ENCODE measurements at places on chromosomes 2 and 18.

DNA sequence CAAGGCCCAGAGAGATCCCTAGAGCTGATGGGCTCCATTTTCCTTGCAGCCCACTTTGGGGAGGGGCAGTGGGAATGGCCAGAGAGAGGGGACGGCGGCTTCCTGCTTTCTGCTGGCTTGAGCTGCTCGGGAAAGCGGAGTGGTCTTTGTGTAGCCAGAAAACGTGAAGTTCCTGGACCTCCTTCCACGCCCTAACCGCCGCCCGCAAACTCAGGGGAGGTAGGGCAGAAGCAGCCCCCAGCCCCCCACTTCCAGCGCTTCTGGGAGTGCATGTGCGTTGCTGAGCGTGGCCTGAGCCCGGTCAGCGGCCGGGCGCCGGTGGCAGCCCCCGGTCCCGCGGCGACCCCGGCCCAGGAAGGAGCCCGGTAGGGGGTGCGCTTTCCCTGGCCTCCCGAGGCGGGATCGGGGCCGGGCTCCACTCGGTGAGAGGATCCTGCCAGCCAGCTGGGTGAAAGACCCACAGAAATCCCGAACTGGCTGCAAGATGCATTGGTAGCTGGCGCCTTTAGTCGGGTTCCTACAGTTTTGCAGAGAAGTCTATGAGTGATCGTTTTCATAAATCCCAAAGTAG, 25.3 kb upstream of the BOD1L2 start:
- no peak for DNase-seq

DNA sequence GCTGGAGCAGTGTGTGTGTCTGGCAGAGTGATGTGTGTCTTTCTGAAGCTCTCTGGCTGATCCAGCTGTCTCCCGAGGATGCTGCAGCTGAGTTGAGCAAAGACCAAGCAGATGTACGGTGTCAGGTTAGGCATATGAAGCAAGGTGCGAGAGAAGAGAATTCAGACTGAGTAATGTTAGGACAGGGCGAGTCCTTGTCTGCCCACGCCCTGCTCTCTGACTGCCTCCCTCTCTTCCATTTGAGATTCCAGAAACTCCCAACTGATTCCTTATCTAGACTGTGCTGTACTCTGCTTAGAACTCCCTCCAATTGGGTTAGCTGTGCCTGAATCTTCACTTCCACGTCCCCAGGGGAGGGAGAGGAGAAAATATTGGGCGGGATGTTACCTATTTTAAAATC, 25.7 kb upstream of the LPIN1 start:
- no peak for DNase-seq

DNA sequence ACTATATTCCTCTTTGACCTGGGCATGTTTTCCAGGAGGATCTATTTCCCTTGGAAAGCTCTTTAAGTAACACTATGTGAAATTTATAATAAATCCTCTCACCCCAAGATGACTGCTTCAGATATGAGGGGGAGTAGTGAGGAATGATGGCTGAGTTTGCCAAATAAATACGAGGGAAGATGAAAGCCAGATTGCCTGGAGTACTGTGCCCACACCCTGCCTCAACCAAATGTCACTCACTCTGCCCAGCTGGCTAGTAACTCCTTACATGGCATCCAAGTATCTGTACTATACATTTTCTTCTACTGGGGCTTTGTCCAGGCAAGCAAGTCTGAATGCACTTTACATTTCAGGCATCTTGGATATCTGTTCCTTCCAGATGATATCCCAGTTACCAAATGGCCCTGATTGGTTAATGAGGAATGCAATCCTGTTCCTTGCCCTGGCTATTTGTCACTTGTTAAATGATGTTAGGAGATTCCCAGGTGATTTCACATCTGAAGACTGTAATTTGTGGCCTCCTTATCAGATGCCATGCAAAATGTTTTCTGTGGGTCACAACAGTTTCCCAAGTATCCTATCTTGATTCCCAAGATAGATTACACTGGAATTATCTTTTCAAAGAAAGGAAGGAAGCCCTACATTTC, 191.8 kb downstream of the IKZF2 start:
- DNase-seq, result no peak

GRCh38 chr2:235793163-235793752, 299.4 kb downstream of the AGAP1 start:
- DNase-seq, result no peak

GRCh38 chr2:224591220-224591619, 6.1 kb upstream of the CUL3 start:
- DNase-seq, result no peak

- DNase-seq, result no peak
These were observed 2.1 kb downstream of the SERTAD2 start for GRCh38 chr2:64651590-64651989.
